ENCODE measurements at places on chromosomes 5 and 9.

DNA sequence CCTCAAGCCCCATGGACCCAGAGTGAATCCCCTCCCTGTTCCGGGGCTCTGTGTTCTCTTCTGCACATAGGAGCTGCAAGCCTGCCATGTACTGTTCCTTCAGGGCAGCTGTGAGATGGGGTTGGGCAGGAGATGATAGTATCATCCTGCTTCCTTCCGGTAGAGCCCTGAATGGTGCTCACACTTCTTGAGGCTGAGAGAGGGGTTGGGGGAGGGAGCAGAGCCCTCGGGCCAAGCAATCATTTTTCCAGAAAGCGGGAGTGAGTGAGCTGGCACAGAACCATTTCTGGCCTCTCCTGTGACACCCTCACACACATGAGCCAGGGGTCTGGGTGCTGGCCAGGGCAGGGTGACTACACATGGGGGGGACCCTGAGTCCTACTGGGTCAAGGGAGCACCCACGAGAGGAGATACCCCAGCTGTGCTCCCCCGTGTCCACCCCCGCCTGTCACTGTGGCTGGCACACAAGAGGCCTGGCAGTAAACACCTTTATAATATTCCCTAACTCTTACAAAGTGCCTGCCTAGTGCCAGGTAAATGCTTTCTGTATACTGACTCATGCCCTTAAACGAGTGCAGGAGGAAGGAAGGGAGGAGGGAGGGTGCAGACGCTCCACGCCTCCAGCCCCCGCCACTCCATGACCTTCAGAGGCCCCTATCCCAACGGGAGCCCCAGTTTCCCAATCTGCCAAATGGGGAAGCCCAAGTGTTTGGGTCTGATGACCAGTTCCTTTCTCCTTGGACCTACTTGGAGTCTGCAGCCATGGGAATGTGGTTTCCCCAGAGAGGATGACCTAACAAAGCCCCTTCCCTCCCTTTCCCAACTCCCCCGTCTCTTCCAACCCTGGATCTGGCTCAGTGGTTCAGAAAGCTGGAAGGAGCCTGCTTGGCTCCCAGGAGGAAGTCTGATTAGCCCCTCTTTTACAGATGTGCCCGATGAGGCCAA lies 15.5 kb downstream of the AKNA start:
- DNase-seq, result no peak

GRCh38 chr9:92480291-92480771 lies 2.0 kb downstream of the ASPN start:
- no peak for DNase-seq

- DNase-seq, result peak; percentile 70
Measured at GRCh38 chr5:473551-474192, 30.7 kb downstream of the EXOC3 start.

DNA sequence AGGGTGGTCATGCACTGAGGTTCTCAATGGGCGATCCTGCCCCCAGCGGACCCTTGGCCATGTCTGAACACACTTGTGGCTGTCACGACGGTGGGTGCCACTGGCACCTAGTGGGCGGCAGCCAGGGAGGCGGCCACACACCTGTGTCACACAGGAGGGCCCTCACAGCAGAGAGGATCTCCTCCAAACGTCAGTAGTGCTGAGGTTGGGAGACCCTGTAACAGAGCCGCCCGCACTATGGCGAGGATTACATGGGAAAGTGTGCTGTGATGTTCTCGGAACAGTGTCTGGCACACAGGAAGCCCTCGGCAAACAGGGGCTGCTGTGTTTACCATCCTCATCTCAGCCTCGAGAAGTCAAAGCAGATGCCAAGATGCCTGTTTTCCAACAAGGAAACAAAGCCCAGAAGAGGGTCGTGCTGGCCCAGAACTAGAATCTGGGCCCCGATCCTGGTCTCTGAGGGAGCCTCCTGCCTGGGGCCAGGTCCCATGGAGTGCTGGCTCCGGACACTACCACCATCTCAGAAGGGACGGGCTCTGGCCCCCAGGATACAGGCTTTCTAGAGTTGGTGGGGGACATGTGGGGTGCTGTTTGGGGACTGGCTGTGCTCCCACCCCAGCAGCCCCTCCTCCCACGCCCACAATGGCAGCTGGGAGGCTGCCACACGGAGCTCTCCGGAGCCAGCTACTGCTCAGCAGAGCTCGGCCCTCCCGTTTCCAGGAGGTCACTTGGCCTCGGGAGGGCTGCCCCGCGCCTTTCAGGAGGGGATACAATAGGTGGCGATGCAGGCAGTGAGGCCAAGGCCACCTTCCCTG lies 48.2 kb downstream of the DBH start:
- no peak for DNase-seq

DNA sequence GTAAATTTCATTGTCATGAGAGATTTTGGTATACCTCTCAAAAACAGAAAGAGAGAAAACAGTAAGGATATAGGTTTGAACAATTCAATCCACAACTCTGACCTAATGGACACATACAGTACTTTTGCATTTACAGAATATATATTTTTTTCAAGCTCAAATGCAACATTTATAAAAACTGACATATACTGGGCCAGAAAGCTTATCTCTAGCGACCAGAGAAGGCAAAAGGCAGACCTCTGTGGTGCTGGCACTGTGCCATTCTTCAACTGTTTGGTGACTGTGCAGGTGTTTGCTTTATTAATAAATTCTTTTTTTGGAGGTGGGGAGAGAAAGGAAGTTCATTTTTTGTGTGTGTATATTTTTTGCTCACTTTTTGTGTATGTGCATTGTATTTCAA lies 6.0 kb upstream of the PLAC8L1 start:
- no peak for DNase-seq

- no peak for DNase-seq
Measured at GRCh38 chr5:99349787-99350186, 421.0 kb upstream of the CHD1 start.

- DNase-seq, result no peak
Measured at GRCh38 chr5:159508344-159508743, 178.1 kb upstream of the IL12B start.

DNA sequence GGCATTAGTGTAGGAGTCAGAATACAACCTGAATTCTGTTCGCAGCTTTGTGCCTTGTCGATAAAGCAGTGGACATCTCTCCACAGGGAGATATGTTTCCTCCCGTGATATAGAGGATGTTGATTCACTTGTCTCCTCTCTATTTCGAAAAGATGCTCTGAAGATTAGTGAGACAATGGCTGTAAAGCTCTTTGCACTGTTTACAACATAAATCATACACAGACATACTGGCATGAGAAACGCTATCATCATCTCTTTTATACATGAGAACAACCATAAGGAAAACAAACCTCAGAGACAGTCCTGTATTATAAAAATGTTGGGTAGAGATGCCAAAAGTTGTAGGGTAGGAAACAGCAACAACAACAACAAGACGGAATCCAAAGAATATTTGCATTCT lies 507.4 kb downstream of the RAB3C start:
- no peak for DNase-seq

DNA sequence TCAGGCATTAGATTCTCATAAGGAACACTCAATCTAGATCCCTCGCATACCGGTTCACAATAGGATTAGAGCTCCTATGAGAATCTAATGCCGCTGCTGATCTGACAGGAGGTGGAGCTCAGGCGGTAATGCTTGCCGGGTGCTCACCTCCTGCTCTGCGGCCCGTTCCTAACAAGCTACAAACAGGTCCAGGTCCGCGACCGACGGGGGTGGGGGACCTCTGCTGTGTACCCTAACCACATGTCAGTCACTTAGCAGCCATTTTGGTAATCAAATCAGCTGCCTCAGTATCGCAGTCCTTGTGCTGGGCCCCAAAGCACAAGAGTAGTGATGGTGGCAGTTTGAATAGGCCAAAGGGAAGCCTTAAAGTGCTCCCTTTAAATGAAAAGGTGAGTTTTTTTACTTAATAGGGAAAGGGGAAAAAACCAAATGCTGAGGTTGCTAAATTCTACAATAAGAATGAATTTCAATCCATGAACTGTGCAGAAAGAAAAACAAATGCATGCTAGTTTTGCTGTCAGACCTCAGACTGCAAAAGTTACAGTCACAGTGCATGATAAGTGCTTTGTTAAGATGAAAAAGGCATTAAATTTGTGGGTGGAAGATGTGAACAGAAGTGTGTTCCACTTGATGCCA lies 67.0 kb upstream of the TNPO1 start:
- peak; percentile 34 for DNase-seq

GRCh38 chr5:141603923-141604717 lies 14.7 kb downstream of the DIAPH1 start:
- DNase-seq, result peak; percentile 67

DNA sequence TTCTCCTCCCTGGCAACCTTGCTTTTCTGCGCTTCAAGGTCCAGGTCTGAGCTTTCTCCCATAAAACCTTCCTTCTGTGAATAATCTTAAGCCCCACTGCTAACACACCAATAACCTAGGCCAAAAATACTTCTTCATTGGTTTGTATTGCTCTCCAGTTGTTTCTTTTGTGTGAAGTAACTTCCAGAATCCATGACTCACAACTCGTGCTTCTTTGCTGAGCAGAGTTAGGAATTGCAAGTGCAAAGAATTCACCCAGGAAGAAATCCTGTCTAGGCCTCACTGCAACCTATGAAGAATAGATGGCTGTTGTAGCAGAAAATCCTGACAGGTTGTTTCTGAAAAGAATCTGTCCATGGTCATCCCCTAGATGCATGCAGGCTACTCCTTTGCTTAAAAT lies 295.7 kb downstream of the MED10 start:
- no peak for DNase-seq

GRCh38 chr9:91211919-91212318 lies 149.8 kb downstream of the AUH start:
- no peak for DNase-seq

- DNase-seq, result no peak
Measured at GRCh38 chr9:134071149-134071548, 3.3 kb upstream of the BRD3 start.

GRCh38 chr5:57710126-57710525 lies 227.5 kb upstream of the ACTBL2 start:
- no peak for DNase-seq

DNA sequence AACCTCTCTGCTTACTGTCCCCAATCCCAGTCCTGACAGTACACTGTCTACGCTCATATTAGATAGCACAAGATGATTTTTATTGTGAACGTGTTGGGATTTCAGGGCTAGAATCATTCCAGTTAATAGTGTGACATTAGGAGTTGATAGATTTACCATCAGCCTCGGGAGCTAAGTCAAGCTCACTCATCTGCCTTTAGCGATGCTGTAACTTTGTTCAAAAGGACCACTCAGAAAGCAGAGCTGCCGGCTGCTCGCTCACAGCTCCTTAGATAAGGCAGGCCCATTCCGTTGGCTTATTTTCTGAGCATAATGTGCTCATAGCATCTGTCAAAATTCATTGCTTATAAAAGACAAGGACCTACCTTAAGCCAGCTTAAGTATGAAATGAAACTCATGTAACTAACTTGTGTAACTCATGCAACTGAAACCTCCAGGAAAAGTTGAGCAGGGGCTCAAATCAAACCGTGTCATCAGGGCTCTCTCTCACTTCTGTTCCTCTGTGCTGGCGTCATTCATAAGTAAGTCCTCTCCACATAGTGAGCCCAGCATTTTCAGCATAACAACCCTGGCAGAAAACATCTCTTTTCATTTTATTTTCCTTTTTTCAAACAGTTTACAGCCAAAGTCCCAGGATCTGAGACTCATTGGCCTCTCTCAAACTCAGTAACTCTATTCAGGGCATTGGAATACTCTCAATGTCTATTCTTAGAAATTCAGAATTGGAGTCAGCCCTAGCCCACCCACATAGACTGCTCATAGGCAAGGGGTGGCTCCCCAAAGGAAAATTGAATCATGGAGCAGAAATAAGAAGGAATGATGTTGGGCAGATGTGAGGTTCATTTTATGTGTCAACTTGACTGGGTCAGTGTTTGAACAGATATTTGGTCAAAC lies 208.8 kb downstream of the MAN2A1 start:
- DNase-seq, result no peak

DNA sequence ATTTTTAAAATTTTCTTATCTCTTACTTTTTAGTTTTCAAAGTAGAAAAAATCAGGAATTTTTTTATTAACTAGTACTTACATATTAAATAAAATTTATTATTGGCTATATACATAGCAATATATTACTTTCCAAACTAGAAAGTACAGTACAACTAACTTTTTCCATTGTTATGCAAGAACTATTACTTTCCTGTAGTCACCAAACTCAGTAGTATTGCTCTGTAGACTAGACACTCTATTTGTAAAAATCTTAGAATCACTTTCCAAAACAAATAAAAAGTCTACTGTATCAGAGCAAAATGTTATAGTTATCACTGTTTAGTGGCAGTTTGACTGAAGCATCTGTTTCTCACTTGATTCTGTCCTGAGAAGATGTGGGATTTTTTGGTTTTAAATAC lies 55.3 kb upstream of the MACIR start:
- DNase-seq, result no peak

DNA sequence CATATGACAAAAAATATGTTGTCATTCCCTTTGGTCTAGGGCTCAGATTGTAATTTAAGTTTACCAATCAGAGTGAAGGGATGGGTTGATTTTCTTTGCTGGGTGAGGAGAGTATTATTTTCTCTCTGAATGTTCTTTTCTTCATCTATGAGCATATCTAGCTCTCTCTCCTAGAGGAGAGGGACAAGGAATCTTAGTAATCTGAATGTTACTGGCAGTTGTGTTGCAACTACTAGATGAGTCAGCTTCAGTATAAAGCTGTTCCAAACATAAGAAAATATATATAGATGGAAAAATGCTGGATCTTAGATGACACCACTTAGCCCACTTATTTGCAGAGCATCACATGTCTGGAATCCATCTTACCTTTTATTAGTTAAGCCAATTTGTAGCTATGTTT lies 259.3 kb downstream of the TUSC1 start:
- no peak for DNase-seq

DNA sequence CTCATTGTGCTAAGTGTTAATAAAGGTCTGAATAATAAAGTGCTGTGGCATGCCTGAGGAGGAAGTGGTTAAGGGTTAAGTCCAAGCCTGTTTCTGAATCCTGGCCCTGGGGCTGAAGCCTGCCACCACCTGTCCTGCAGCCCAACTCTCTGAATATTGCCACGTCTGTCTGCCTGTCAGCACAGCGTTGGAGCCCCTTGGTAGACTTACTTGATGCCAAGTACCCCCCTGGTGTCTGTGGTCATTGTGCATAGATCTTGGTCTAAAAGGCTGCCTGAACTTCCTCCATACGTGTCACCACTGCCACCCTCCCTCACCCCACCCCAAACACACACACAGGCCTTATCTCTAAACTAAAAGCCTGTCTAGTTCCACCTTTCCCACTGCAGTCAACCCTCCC lies 35.4 kb upstream of the SLC2A8 start:
- DNase-seq, result no peak

DNA sequence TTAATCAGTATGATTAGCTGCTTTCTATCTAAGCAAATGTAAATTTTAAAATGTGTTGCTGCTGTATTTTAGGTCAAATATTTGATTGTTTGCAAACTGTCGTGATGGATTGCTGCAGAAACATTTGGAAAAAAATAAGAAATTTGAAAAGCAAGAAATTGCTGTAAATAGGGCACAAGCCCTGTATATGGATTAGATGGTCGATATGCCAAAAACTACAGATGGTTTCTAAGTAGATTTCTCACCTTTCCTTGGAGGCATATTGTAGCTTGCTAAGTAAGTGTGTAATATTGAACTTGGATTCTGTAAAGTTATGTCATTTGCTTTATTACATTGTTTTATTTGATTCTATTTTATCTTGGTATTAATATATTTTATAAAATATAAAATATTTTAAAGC lies 13.1 kb downstream of the LECT2 start:
- no peak for DNase-seq
